ENCODE measurements at places on chromosomes 2 and 18.

DNA sequence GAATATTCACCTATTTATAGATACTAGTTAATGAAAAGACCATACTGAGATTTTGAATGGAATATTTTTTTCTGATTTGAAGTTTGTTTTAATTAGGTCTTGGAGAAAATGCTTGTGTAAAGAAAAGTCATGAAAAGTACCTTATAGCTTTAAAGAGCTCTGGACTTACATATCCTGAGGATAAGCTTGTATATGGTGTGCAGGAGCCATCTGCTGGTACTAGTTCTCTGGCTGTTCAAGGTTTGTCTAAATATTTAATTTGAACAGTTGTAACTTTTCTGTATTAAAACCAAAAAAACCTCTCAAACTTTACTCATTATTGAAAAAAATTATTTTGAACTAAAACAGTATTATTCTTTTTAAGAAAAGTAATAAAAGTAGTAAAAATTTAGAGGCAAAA lies 50.1 kb downstream of the UBR3 start:
- peak; percentile 21 for DNase-seq

DNA sequence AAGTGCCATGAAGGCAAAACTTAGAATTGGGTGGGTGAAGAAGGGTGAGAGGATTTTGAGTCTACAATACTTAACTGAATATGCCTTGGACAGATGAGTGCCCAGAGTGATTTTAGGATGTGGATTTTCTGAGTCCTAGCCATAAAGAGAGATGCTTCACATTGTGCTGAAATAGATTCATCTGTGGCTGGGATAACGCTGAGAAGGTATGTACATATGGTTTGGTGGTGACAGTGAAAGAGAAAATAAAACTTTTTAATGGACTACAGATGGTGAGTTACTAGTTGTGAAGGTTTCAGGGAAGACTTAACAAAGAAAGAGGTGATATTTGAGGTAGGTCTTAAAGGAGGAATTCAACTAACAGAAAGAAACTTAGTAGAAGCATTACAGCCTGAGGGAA lies 265.8 kb downstream of the AKAIN1 start:
- no peak for DNase-seq

GRCh38 chr2:27105981-27106380 lies 12.9 kb downstream of the CGREF1 start:
- no peak for DNase-seq

DNA sequence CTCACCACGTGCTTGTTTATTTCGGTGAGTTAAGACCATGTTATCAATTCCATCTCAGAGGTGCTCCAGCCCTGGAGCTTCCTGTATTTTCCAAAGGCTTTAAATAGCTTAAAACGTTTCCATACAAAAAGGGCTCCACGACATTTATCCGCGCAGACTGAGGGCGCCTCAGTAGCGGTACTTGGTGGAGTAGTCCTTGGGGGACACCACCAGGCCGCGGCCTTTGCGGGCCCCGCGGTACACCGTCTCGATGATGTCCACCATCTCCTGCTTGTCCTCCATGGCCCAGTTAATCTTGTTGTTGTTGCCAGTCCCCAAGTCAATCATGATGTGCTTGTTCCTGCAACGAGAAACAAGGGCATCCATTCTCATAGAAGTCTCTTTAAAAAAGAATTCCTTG lies 9.1 kb downstream of the HSBP1L1 start:
- no peak for DNase-seq

DNA sequence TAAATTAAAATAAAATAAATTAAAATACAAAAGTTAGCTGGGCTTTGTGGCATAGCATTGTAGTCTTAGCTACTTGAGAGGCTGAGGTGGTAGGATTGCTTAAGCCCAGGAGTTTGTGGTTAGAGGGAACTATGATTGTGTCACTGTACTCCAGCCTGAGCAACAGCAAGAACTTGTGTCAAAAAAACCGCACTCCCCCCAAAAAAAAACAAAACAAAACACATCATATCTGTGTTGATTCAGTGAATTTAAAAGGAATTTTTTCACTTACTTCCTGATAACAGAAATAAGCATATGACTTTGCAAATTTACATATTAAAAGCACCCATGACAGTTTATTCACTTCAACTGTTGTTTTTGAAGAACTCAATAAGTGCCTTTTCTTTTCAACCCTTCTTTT lies 68.1 kb upstream of the PELI1 start:
- DNase-seq = no peak

GRCh38 chr2:20717641-20718040 lies 50.7 kb downstream of the GDF7 start:
- no peak for DNase-seq

- no peak for DNase-seq
Measured at GRCh38 chr18:47331026-47331425, 79.6 kb upstream of the SKOR2 start.

DNA sequence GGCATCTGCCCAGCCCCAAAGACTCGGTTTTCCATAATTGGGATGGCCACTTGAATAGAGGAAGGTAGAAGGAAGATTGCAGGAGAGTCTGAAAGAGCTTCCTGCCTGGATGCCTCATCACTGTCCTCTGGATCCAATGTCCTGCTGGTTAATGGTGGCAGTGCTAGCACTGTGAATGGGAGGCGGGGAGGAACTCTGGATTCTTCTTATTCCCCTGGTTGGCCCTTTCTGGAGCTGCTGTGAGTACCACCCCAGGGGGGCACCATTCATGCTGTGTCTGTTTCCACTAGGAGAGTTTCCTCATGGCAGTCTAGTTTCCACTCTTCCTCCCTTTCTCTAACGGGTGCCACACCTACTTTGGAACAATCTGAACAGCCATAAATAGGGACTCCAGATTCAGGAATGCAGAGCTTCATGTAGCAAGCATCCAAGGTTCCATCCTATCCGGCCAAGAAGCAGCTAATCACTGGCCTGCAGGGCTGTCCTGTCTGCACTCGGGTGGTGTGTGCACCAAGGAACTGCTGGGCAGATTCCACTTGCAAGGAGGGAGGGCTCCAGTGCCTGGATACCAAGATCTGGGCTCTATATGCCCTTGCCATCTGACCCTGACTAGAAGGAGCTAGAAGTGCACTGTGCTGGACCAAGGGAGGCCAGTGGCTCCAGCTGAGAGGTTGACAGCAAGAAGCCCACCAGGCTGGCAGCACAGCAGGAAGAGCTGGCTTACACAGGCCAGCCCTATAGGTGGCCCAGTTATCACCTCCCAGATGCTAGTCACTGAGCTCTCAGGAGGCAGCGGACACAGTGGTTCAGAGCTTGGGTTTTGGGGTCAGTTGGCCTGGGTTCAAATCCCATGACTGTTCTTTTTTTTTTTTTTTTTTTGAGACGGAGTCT lies 4.6 kb upstream of the ATOH8 start:
- no peak for DNase-seq

DNA sequence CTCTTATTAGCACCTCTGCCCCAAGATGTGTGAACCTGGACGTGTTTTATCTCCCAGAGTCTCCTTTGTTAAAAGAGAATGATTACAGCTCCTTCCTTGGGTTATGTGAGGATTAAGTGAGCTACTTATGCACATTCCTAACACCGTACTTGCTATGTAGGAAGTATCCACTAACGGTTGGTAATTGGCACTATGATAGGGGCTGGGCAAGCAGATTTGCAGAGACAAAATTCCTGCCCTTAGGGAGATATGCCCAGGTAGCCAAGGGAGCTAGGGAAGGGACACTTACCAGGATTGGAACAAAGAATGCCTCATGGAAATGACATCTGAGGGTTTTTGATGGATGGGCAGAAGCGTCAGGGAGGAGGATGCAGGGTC lies 11.5 kb upstream of the ALPK2 start:
- no peak for DNase-seq

DNA sequence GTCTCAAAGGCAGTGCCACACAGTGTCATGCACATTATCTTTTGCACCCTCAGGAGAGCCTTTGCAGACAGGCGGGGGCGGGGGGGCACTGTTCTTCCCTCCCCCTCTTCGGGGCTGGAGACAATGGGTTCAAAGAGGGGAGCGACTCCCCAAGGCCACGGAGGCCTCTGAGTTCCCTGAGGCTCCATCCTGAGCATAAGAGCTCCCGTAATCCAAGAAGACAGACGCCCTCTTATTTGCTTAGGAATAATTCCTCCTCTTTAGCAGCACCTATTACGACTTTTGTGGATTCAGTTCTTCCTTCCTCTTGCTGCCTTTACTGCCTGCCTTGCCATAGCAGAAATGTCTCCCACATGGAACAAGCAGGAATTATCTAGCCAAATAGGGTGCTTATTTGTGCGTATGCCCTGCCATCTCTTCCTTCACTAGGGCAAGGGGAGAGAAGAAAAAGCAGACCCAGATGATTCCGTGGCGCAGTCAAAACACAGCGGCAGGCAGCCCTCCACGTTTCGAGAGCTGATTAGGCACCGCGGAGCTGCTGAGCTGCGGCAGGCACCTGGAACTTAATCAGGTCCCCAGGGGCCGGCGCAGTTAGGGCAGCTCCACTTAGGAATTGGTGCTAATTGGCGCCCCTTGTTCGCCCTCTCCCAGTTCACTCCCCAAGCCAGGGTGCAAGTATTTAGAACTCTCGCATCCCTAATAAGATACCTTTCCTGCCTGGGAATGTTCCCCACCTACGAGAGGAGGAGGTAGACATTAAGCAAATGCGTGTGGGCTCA lies 233.4 kb upstream of the MYT1L start:
- DNase-seq = peak; percentile 73

DNA sequence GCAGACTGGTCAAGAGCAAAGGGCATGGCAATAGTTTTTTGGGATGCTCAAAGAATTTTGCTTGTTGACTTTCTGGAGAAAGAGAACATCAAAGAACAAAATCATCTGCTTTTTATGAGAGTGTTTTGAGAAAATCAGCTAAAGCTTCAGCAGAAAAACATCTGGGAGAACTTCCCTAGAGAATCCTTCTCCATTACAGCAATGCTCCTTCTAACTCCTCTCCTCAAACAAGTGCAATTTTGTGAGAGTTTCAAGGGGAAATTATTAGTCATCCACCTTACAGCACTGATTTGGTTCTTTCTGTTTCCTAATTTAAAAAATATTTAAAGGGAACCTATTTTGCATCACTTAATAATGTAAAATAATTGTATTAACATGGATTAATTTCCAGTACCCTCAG lies 226.9 kb upstream of the NXPH2 start:
- no peak for DNase-seq

DNA sequence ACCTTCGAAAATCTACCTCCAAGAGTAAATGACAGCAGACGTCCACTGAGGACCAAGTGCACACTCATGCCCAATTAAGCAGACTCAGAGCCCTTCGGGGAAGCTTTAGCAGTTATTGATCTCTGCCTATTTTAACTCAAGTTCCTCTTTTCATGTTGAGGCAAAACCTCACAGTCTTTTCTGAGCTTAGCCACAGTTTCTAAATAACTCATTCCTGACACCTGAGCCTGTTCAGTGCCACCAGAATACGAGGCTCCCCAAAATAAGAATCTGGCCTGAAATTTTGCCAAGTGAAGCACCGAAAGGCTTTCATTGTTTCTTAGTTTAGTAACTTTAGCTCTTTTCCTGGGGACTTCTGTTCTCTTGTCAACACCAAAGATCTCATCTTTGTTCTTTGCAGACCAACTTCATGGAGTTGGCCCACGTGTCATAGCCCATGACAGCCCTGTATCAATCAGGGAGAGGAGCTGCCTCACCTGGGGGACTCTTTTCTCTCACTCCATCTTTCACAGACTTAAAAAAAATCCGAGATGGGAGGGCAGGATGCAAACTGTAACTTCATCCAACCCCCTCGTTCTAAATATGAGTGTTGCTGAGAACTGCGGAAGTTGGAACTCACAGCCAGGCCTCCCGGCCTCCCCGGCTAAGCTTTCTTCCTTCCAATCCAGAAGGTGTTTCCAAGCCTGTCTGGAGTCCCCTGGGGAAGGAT lies 22.2 kb downstream of the INPP5D start:
- DNase-seq = no peak
